ENCODE measurements at places on chromosomes 2 and 18.

- DNase-seq: peak; percentile 98
Observed at GRCh38 chr18:57084331-57085271, 62.3 kb upstream of the BOD1L2 start.

DNA sequence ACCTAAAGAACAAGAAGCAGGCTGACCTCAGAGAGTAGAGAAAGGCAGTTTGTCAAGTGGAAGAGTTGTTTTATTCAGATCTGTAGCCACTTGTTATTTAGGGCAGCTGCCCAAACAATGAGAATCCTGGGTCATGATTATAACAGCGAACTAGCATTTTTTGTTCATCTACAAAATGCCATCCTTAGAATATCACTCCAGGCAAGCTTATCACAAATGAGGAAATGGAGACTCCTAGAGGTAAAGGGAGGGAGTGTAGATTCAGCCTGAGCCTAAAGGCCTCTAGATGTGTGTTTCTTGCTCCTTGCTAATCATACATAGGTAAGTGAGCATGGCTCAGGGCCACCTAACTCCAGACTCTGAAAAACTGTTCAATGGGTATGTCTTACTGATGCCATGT lies 126.1 kb downstream of the HNMT start:
- DNase-seq: peak; percentile 20

GRCh38 chr2:120983344-120983743 lies 247.7 kb downstream of the GLI2 start:
- DNase-seq: no peak

DNA sequence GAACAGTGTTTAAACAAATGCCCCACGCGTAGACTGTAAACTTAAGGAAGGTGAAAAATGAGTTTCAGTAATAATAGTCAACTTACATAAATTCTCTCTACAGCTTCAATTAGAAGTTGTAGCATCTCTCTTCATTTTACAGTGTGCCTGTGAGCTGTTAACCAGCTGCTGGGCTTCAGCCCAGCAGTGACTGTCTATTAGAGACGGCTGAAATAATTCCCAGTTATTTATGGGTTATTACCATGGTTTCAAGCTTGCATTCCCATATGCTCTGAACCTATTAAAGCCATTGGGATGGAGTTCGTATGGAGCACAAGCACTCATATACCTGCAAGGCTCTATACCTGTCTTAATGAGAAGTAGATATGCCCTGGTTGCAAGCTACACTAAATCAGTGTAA lies 501.1 kb downstream of the CNTNAP5 start:
- no peak for DNase-seq

DNA sequence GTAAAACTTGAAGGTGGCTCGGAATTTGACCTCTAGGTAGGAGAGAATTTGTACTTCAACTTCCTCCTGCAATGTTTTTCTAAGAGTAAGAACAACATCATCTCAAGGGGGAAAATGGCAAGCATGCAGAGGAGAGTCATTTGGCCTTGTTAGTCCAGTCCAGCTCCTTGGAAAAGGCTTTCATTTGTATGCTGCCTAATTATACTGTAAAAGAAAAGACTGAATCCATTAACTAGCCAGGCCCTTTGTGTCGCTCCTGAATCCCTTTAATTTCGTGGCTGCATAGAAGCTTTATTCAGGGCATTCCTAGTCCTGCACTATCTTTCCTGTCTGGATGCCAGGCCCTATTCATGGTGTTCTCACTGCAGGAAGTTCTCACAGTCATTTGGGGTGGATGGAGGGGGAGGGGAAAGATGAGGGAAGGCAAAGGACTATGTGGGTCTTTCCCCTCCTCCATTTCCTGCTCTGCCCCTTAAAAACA lies 36.0 kb downstream of the PHLPP1 start:
- DNase-seq: no peak

DNA sequence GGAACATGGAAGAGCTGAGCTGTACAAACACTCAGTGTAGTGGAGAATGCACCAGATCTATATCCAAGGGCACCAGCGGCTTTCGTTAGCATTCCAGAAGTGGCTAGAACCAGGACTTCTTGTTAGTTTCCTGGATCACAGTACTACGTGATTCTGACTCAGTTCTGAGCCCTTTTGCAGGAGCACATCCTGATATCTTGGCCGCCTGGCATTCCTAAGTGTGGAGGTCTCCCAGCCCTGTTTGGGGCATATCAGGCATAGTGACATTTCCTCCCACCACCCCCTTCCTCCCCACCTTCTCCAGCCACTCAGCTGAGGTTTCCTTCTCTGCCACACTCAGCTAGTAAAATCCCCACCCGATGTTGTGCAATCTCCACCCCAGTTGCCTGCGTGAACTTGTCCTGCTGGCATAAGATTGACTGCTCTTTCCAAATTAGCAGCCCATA lies 63.4 kb downstream of the BMP10 start:
- DNase-seq: peak; percentile 86

DNA sequence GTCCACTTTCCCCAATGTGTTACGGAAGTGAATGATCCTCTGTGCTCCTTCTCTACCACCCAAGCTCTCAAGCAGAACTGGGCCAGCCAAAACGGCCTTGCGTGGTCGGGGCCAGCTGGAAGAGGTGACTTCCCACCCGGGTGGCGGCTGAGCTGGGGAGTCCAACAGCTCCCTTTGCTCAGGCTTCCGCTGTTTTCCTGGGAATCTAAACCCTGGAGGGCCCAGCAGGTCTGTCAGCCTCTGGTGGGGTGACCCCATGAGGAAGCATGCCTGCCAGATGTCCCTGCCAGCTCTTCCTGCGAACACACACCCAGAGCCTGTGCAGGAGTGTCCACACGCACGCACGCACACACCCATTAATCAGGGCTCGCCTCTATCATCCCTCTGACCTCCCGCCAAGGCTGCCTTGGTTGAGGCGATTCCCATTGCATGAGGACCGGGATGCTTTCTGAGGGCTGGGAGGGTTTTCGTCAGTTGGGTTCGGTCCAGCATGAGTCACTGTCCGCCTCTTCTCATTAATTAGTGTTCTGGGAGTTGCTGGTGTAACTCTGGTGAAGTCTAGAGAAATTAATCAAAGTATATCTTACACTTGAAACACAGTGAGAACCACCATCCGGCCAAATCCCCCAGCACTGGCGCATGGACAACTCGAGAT lies 90.6 kb downstream of the TWIST2 start:
- DNase-seq: no peak

DNA sequence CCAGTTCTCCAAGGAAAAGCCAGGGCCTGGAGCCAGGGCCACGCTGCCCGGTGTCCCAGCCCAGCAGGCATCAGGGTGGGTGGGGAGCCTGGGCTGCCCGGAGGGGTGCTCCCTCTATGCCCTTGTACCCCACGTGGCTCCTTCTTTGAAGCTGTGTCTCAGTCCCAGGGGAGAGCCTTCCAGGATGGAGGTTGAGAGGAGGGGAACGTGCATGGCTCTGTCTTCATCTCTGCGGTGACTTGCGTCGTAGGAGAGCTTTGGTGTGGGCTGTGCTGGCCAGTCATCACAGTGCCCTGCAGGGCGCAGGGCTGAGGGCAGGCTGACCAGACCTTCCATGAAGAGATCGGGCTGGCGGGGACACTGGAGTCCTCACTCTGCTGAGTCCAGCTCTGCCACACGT lies 197.2 kb downstream of the LDLRAD4 start:
- DNase-seq: no peak

- no peak for DNase-seq
Observed at GRCh38 chr2:202084265-202084664, 11.2 kb downstream of the KIAA2012 start.

DNA sequence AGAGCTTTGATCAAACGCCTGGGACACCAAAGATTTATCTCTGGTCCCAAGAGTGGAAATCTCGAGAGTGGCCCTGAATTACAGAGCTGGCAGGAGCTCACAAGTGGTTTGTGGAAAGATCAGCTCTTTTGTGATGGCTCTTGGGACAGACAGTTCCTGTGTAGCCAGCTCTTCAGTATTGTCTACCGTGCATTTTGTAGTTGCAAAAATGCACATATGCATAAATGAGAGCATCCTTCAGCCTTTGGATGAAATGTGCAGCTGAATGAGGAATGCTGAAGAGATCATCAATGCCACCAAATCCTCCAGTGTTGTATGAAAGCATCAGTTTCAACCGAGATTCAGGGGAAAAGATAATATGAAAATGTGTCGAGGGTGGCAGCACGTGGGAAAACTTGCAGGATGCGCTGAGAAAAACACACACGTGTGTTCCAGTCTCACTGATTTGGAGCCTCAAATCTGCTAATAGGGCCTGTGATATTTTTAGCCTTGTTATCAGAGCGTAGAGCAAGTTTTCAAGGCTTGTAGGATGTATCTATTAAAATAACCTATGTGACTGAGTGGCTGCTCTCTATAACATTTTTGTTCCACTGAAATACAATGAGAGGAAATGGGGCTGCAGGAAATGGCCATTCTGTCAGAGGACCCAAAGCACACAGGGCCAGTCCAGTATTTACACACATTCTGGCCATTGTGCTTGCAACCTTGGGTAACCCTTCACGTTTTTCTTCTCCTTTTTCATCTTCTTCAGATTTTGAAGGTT lies 138.7 kb downstream of the PRKCE start:
- no peak for DNase-seq

- peak; percentile 33 for DNase-seq
Observed at GRCh38 chr2:101596333-101596732, 101.2 kb upstream of the MAP4K4 start.

DNA sequence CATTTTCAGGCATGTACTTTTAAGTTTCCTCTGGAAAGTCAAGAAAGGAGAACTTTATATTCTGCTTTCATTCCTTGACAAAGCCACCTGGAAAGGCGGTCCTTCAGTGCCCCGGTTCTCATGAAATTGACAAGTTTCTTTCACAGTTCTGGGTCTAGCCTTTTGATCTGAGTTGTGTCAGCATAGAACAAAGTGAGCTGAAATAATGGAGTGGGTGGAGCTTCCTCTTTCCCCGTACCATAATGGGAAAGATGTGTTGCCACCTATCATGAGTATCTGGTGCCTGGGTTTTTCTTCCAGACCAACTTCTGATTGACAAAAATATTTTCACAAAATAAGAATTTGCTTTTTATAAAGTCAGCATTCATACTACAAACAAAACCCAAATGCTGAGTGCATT lies 49.3 kb downstream of the PTRHD1 start:
- DNase-seq: no peak

DNA sequence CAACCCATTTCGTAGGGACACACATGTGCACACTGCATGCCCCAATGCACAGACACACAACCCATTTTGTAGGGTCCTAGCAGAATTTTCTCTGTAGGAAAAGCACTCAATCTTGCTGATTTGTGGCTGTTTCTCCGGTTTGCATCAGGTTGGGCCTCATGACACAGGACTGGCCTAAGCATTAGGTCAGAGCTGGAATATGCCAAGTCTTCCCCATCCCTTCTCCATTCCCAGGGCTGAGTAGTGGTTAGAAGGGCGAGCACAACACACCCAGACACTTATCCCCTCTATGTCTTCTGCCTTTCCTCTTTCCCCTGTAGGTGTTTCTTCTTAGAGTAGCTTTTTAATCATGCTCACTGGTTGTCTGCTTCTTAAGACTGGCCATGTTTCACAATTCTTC lies 295.9 kb downstream of the SOX11 start:
- DNase-seq: no peak

GRCh38 chr18:12374401-12374800 lies 2.6 kb downstream of the AFG3L2 start:
- DNase-seq: no peak

DNA sequence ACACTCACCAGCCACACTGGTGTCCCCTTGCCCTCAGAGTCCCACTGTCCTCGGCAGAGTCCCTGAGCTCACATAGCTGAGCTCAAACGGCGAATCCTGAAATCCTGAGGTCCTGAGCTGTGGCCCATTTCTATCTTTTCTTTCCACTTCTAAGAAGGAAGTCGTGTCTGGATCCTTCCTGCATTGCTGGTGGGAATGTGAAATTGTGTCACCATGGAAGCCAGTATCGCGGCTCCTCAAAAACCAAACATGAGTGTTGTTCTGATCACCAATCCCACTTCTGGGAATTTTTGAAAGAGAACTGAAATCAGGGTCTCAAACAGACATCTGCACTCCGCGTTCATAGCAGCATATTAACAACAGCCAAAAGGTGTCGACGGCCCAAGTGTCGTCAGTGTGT lies 244.7 kb downstream of the EIPR1 start:
- DNase-seq: no peak

GRCh38 chr2:19894134-19894792 lies 7.5 kb downstream of the TTC32 start:
- DNase-seq: no peak

DNA sequence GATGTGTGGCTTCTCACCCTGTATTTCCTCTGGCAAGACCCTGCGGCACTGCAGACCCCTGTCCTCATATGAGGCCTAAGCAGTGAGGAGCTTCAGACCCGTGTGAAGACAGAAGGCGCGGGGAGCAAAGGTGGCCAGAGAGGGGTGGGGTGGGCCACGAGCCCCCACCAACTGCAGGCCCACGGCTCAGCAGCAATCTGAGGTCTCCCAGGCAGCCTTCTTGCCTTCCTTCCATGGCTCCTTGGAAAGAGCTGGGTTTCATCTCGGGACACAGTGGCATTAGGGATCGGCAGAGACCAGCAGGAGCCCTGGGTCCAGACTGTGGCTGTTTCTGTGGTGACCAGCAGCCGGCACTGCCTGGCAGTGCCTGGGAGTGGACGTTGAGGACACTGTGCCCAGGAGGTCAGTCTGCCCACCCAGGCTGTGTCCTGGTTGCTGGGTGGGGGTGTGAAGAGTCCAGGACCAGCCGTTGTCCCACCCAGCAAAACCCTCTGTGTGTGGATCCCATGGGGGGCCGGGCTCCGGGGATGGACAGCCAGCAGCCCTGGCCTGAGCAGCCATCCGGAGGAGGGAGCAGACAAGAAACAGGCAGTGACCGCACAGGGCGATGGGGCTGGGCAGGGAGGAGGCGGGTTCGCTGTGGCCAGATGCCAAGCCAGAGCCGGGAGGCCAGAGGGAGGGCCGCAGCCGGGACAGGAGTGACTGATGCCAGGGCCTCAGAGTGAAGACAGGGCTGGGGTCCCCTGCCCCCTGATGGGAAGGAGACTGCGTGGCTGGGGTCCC lies 73.8 kb downstream of the RRM2 start:
- no peak for DNase-seq

GRCh38 chr2:177275040-177275742 lies 10.7 kb upstream of the NFE2L2 start:
- DNase-seq: no peak

DNA sequence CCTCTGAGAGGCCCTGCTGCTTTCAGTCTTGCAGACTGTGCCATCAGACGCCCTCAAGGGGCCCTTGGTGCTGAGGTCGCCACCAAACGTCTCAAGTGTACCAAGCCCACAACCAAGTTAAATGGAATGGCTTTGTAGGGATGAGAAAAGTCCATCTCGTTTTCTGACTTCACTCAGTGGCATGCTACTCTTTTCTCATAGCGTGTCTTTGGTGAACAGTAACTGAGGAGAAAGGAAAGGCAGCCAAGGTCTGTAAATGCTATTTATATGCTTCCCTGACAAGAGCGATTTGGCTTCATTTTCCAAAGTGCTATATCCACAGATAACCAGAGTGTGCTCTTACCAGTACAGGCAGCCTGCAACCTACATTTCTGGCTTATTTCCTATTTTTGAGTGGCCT lies 123.0 kb downstream of the MTX2 start:
- no peak for DNase-seq

GRCh38 chr2:15818318-15818753 lies 122.0 kb upstream of the MYCN start:
- no peak for DNase-seq
